GM12892 (cell line): ENCODE measurements at places on chromosomes 2 and 18.

DNA sequence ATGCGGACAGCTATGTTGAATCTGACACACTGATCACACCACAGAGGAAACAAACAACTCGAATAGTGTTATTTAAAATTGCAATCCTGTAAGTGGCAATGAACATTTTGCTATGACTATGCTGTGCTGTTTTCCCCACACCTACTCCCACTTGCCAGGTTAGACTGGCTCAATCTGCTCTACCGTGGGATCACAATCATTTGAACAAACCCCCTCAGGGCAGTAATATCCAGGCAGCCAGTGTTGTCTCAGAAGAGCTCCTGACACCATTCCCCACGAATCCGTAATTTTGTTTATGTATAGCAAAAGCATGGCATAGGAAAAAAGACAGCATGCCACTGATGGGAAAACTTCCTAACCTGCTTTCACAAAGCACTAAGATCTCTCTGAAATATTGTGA lies 284.3 kb downstream of the ERBB4 start:
- no peak for DNase-seq

DNA sequence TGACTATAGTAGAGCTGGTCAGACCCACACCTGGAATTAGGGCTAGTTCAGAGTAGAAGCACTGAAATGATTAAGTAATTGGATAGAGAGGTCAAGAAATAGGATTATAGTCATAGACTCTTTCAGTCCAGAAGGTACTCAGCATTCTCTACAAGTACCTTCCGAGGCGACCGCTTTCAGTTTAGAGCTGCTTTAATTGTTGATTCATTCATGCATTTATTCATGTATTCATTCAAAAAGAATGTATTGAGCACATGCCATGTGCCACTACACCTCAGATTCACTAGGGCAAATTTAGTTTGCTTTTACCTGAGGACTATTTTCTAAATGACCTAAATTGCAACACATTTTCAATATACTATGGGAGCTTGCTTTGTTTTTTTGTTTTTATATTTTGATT lies 48.7 kb downstream of the CRIM1 start:
- no peak for DNase-seq

DNA sequence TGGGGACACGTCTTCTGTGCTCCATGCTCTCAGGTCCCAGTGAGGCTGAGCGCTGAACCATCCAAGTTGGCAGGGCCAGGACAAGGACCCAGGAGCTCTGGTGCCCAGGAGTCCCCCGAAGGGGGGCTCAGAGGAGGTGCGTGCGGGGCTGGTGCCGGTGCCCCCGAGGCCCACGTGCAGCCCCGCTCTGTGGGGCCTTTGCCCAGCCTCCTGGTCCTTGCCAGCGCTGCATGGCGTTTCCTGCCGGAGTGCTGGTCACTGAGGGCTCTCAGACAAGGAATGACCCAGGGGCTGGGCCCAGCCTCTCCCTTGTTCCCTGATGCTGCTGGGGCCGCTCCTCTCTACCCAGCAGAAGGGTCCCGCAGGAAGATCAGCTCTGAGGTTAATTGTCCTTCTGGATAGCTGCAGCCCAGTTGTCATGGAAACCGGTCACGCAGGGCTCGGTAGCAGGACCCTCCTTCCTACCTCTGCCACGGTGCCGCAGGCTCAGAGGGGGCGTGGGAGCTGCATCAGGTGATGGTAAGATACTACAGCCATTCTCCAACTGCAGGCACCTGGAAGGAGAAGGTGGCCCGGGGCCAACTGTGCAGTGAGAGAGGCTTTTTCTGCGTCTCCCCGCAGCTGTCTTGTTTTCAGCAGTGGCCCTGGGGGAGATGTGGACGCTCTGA lies 64.5 kb downstream of the RRM2 start:
- no peak for DNase-seq

- no peak for DNase-seq
Observed at GRCh38 chr2:54770676-54771075, 47.2 kb downstream of the EML6 start.

GRCh38 chr2:58419983-58420382 lies 178.9 kb upstream of the FANCL start:
- DNase-seq: no peak

DNA sequence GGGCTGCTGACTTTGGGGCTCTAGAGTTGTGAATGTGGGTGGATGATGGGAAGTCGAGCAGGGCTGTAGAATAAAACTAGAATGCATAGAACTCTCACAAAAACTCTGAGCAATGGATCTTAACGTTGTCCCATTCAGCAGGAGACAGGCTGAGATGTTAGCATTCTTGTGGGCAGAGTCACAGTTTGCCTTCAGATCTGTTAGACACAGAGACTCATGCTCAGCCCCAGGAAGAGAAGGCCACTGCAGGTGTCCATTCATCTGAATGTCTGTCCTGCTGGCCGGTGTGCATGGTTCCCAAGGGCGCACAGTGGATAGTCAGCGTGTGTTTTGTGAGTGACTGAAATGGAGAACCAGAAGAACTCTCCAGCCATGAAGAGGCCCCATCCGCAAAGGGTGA lies 111.3 kb downstream of the TSN start:
- DNase-seq: no peak

DNA sequence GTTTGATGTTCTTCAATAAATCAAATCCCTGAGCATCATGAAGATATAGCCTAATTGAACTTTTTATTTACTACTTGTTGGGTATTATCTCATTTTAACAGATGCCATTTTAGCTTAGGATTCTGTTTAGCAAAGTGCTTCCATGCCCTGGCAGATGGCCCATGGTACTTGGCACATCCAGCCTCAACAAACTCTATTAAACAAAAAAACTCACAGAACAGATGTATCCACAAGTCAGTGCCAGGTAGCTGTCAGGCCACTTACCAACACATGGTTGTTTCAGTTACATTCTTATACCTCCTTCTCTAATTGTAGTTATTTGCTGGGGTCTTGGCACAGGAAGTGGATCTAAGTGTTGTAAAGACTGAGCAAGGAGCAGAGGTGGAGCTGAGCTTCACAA lies 29.6 kb downstream of the GAD1 start:
- no peak for DNase-seq

DNA sequence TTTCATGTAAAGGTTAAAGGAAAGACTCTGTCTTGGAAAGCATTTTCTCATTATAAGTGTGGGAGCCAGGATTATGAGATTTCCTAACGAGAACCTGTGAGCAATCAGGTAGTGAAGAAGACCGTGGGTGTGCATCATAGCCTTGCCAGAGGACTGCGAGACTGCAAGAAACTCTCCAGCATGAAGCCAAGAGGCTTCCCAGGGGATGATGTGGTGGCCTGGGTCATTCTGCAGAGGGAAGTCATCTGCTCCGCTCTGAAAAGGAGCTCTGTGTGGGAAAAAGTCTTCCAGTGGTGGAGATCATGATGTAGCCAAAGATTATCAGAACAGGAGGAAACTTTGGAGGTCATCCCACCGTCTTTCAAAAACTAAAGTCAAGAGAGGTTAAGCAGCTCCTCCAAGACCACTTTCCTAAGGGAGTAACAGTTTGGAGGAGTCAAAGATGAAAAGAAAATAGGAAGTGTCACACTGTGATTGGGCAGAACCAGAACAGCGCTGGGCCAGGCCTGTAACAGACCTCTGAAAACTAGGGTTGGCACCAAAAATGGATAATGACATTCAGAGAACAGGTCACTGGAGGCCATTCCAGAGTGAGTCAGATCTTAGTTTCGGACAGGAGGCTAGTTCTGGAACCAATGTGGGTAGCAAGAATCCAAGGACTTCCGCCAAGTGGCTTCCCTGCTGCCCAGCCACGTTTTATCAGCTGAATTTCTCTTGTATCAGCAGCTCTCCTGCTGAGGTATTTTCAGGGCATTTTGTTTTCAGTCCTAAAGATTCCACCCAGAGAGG lies 113.0 kb downstream of the LRATD1 start:
- no peak for DNase-seq

GRCh38 chr2:62140426-62141141 lies 55.3 kb upstream of the B3GNT2 start:
- DNase-seq: peak; percentile 27

- no peak for DNase-seq
Observed at GRCh38 chr2:135790423-135790822, 46.6 kb downstream of the LCT start.

DNA sequence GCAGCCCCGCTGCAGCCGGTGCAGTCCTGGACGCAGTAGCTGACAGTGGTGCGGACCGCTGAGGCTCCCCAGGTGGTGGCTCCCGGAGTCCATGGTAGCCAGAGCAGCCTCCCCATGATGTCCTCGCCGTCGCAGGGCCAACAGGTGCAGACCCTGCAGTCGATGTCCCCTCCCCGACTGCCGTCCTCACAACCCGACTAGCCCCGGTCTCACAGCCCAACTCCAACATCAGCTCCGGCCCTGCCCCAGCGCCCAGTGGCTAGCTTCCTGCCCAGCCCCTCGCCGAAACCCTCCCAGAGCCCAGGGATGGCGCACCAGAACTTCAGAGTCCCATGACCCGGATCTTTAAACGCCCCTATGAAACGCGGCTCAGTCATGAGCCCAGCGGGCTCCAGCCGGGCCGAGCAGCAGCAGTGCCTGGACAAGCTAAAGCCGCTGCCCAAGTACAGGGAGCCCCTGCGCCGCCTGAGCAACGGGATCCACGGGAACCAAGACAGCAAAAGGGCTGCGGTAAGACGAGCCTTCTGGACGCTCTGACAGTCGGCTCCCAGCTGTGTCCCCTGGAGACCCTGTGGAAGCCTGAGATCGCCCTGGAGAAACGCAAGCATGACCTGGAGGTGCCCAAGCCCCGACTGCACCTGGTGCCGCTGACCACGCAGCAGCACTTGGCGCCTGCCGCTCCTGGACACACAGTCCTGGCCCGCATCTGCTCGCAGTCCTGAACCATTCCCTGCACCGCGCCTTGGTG lies 53.8 kb upstream of the TUBA3E start:
- DNase-seq: no peak

- DNase-seq: no peak
Observed at GRCh38 chr18:7366597-7366996, 135.7 kb downstream of the LRRC30 start.

DNA sequence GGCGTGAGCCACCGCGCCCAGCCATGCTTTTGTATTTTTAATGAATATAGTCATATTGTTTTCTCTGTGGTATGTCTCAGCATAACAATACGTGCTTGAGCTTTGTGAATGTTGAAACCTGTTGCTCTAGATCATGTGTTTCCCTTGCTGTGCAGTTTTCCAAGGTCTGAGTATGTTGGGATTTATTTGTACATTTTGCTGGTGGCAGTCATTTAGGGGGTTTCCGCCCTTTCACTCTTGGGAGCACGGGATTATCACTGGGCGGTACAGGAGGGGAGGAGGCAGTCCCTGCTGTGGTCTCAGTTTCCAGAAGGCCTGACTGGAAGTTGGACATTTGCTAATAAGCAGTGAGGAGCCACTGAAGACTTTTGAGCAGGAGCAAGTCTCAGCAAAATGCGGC lies 24.9 kb upstream of the CATIP start:
- no peak for DNase-seq

DNA sequence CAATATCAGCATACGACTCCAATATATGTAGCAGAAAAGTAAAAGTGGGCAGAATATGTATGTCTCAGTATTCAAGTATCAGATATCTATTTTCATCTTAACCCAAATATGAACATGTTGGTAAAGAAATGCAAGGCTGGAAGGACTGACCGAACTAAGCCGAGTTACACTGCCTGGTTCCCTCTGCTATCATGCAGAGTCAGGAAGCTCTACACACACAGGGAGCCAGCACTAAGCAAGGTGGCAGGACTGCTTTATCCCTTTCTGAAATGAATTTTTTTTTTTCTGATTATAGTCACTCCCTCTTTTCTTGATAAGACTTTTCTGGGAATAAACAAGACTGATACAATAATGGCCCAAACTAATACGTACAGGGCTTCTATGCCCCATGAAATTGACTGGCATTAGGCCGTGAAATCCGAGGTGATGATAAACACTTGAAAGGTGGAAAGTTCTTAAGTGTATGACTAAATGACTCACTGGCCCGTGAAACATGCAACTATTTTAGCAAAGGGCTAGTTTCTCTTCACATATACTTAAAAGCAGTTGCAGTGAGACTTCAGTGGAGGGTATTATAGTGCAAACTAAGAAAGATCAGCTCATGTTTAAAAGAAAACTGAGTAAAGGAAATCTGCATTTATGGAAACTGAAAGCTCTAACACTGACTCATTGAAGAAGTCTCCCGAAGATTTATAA lies 14.9 kb downstream of the DPP4 start:
- DNase-seq: no peak

GRCh38 chr2:12005886-12006681 lies 259.7 kb downstream of the LPIN1 start:
- no peak for DNase-seq

DNA sequence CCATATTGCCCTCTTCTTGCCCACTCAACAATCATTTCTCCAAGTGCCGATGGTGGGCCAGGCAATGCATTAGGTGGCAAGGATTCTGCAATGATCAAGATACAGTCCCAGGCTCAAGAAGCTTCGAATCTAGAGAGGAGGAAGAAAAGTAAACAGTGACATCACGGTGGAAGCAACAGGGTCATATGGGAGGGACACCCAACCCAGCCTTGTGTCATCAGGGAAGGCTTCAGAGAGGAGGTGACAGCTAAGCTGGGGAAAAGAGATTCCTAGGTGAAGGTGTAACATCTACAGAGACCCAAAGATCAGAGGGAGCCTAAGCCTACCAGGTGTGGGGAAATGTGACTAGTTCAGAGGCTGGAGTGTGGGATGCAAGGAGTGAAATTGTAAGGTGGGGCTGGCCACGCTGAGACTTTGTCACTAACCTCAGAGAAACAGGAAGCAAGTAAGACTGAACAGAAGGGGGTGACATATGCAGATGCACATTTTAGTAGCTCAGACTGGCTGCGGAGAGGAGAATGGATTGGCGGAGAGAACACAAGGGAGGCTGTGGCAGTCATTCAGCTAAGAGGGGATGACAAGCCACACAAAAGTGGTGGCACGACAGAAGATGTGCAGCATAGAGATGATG lies 104.9 kb downstream of the ANKRD44 start:
- DNase-seq: no peak

DNA sequence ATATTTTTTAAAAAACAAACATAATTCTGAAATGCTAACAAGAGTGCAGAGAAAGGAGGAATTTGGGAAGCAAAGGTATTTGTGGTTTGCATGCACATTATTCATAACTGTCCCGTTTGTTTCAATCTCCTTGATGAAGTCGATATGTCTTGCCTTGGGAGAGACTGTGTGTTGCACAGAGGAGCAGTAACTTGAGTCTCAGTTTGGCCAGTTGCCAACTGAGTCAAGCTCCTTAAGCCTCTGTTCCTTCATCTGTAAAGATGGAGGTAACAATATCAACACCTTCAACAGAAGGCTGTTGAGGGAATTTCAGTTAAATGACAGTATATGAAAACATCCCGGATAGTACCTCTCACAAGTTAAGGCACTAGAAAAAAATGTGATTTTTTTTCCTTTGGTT lies 226.2 kb downstream of the ASXL3 start:
- DNase-seq: no peak

GRCh38 chr2:204012072-204012653 lies 75.6 kb downstream of the ICOS start:
- no peak for DNase-seq

GRCh38 chr2:69770193-69770702 lies 28.3 kb downstream of the ANXA4 start:
- no peak for DNase-seq

DNA sequence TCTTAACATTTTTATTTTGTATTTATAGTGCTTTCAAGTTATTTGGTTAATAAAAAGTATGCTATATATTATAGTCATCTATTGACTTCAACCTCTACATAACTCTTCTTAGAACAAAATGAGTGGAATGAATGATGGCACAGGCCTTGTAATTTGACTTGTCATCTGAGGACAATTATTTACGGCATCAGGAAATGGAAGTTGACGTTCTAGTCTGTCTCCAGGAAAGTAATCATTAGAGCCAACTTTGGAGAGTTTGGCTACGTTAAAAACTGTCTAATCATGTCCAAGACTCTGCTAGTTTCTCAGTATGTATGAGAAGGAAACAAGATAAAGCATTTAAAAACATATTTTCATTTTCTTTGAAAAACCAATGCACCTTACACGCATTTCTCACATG lies 353.6 kb downstream of the ARHGAP15 start:
- no peak for DNase-seq
